ENCODE measurements at places on chromosomes 6 and 20.

GRCh38 chr6:162187168-162187935 is 540.2 kb downstream of the PRKN start:
- DNase-seq, result no peak

GRCh38 chr20:62219992-62220665 is at the start of gene HRH3:
Gene HRH3, minus strand, starts transcription at chr20:62220278. Its CDS starts 308 bp downstream, at chr20:62219970.
- DNase-seq, result no peak

GRCh38 chr6:166944666-166945256 is 11.6 kb downstream of the RNASET2 start:
- no peak for DNase-seq

GRCh38 chr20:53837126-53837826 is 233.1 kb downstream of the BCAS1 start:
- no peak for DNase-seq

DNA sequence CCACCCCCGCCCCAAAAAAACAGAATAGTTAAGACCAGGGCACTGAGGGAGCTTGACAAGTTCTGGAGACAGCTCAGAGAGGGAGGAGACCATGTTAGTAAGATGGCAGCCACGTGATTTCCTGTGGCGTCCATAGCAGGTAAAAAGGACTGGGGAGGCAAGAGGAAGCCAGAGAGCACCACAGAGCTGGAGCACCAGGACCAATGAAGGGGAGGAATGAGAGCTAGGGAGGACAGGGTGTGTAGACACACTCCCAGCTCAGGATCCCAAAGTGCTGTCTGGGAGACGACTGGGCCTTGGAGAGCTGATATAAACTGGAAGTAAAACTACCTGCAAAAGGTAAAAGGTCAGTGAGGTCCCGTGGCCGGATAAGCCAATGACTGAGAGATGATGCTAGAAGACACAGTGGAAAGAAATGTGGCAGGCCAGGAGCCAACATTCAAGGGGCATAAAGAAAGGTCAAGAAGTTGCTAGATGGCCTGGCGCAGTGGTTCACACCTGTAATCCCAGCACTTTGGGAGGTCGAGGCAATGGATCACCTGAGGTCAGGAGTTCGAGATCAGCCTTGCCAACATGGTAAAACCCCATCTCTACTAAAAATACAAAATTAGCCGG is 39.0 kb downstream of the SLC23A2 start:
- peak; percentile 4 for DNase-seq

DNA sequence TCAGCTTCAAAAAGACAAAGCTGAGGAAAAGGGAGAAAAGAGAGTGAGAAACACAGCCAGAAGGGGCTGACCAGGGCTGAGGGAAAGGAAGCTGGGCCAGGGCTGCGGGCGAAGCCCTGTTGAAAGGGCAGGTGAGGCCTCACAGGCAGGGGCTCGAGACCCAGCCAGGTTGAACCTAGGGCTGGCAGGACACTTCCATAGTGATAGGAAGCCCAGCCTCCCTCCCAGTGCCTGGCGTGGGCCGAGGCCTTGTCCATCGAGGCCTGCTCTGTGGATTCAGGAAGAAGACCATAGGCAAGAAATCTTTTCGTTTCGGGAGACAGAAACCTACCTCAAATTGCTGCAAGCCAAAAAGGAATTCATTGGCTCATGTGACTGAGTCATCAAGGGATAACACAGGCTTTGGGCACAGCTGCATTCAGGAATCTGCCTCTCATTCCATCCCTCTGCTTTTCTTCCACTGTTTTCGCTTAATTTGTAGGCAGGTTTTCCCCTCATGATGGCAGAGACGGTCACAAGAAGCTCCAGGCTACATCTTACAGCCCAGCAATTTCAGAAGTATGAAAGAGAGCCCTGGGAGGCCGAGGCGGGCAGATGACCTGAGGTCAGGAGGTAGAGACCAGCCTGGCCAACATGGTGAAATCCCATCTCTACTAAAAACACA is 311.1 kb upstream of the SULF2 start:
- no peak for DNase-seq

GRCh38 chr6:143961886-143962878 is 45.9 kb downstream of the PLAGL1 start:
- DNase-seq, result no peak

DNA sequence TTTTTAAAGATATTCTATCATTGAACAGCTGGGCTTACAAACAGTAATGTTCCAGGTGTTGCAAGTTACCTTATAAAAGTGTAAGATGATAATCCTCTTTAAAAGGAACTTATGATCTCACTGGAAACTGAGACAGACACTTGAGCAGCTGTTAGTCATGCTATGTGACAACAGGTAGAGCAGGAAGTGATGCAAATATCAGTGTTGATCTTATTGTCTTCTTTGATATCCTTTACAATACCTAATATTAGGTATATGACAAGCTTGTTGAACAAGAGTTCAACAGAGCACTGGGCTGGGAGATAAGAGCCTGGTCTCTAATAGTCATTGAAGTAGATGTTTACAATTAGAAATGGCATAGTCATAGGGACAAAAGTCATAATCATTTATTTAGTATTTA is 150.0 kb downstream of the UBE3D start:
- no peak for DNase-seq

GRCh38 chr6:130796313-130796905 is 30.8 kb upstream of the SMLR1 start:
- no peak for DNase-seq

GRCh38 chr20:21564127-21564773 is 50.4 kb upstream of the NKX2-2 start:
- no peak for DNase-seq

DNA sequence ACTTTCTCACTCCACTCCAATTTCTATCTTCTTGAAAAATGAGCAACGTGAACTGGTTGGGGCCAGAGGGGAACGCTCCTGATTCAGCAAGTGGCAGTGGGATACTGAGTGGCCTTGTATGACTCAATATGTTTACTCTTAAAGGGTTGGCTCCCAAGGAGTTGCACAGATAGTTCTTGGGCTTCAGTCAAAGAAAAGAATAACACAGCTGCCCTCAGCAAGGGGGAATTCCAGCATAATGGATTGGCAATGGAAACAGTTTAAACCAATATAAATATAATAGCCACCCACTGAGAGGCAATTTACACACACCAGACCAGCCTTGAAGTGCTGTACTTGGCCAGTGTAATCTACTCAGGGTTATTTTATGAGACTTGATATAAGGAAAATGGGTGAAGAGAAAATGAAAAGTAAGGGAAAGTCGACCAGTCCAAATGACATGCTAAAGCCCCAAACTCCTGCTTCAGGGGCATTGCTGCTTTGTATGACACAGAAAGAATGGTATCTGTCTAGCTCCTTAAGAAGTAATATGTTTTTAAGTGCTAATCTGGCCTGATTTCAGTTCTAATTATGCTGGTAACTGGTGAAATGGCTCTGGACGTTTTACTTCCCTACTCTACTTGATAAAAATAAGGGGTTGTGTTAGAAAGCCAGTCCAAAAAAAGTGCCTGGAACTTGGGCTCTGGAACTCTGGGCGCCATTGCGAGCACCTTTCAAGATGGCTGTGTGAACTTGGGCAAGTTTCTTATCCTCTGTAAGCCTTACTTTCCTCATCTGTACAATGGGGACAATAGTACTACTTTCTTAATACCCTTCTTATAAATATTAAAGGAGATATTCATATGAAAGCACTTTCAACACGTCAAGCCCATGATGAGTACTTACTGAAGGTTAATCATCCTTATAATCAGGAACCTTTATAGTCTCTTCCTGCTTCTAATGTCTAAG is 712.9 kb upstream of the MAP3K7 start:
- DNase-seq, result no peak

- no peak for DNase-seq
Observed at GRCh38 chr6:8736156-8736895, 301.0 kb upstream of the SLC35B3 start.

DNA sequence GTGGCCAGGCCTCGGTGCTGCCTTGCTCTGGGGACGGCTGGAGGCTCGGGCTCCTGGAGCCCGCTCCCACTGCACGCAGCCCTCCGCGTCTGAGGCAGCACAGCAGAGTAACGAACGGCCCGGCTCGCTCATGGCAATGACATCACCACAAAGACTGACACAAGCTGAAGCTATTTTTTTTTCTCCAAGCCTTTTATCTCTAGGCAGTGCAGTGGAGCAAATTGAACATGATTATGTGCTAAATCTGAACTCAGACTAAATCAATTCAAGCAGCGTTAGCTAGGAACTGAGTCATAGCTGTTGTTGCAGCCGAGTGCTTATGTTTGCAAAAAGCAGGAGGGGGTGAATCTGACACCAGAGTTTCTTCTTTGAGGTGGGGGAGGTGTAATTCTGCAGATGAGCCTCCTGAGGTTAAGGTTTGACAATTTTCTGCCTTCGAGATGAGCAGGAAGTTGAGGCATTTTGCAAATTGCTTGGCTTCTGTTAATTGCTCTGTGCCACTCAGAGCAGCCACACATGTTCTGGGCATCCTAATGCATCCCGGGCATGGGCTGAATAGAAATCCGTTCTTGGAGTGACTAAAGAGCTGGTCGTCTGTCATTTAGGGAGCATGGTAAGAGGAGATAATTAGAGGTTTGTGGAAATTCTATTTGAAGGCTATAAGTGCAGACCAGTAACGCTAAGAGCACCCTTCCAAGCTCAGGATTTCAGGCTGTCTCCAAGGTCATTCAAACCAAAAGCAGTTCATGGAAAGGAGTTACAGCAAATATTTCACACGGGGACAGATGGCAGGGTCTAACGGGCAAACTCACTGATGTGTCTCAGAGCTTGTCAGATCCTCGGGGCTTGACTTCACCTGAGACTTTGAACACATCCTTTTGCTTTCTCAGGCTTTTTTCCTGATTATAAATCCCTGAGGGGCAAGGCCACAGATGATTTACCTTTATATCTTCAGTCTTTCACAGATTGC is 155.1 kb upstream of the ENPP5 start:
- DNase-seq, result no peak

DNA sequence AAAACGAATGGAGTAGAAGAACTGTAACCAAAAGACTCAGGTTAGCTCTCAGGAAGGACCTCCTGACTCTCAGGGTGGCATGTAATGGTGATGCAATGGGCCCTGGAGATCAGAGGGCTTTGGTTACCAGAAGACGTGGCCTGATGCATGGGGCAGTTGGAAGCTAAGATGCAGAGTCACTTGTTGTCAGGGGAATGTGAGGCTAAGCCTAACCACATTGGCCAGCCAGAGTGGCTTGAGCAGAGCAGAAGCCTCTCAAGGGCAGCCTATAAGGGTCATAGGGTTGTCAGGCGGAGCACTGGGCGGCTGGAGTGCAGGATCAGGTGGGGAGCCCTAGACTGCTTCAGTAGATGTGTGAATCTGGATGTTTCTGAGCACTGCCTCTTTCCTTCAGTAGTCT is 5.9 kb downstream of the CNBD2 start:
- no peak for DNase-seq

- no peak for DNase-seq
Observed at GRCh38 chr6:154352898-154353585, 3.6 kb downstream of the IPCEF1 start.

DNA sequence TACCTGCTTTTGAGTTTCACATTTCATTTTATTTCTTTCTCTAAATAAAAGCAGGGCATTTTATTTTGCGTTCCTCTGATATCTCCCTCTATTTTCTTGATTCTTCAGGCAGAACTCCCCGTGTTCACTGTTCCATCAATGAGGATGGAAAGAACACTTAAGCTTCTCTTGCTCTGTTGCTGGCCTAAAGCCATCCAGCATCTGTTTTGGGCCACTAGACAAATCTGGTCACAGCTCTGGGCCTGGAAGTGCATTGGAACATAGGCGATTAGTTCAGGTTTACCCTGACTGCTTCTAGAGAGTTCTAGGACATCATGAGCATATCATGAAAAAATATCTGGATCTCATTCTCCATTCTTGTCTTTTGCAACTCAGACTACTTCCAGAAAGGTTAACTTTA is 611.2 kb downstream of the UTRN start:
- no peak for DNase-seq

Measured in stimulated activated CD8-positive, alpha-beta memory T cell treated with anti-CD3 and anti-CD28 coated beads, Interleukin-12 subunit alpha, Interleukin-12 subunit beta, amount 100 ng/mL, for 1 hour (primary cell).